CD4-positive, CD25-positive, alpha-beta regulatory T cell (primary cell): ENCODE measurements at places on chromosomes 3 and 15.

- DNase-seq, result no peak
These were observed 212.5 kb downstream of the UBE3A start for GRCh38 chr15:25226360-25226759.

GRCh38 chr15:87575896-87576473 is 680.6 kb downstream of the NTRK3 start:
- no peak for DNase-seq

DNA sequence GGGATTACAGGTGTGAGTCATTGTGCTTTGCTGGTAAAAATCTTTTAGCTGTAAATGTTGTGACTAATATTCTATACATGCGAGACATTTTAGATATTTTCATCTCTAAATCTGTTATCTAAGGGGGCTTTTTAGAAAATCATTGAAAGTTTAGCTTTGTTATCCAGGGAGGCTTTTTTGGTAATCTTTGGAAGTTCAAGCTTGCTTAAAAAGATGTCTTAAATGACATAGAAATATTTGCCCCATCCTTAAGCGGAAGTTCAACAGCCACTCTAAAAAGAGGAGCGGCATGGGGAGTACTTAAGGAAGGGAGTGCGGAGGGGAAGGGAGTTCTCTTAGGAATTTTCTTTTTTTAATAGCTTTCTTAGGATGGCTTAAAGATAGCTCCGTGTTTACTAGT is 26.1 kb downstream of the DNAJC13 start:
- DNase-seq, result no peak

- no peak for DNase-seq
These were observed 33.8 kb upstream of the ESYT3 start for GRCh38 chr3:138400651-138401070.

DNA sequence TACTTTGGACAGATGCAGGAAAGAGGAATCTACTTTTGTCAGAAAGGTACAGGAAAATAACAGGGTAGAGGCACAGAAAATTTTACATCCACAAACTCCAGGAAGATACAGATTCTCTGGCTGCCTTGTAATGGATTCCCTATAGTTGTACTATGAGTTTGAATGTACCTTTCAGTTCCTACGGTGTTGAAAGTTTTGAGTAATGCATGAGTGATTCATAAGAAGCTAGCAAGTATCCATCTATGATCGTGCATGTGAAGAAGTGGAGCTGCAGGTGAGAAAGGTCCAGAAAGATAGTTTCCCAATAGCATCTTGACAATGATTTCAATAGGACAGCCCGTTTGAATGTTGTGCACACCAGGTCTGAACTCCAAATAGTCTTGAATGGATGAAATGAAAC is 786.5 kb upstream of the ROBO1 start:
- DNase-seq, result no peak

- DNase-seq, result no peak
These were observed 230.9 kb downstream of the XXYLT1 start for GRCh38 chr3:195040094-195040493.

DNA sequence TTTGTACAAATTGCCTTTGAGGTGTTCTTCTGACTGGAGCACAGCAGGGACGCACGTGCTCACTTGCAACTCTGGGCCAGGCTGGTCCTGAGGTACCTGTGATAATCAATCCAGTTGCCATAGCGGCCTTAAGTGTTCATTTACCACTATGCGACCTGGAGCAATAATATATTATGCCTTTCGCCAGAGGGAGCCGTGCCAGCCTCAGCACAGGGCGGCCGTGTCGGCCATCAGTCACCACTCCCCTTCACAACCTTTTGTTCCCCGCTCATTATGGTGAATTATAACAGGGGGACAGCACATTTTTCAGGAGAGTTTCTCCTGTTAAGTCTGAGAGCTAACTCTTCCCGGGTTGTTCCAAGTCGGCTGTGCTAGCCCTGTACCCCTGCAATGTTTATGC is 289.7 kb downstream of the RORA start:
- no peak for DNase-seq

GRCh38 chr3:189563853-189564563 is 67.2 kb upstream of the TP63 start:
- DNase-seq, result no peak

DNA sequence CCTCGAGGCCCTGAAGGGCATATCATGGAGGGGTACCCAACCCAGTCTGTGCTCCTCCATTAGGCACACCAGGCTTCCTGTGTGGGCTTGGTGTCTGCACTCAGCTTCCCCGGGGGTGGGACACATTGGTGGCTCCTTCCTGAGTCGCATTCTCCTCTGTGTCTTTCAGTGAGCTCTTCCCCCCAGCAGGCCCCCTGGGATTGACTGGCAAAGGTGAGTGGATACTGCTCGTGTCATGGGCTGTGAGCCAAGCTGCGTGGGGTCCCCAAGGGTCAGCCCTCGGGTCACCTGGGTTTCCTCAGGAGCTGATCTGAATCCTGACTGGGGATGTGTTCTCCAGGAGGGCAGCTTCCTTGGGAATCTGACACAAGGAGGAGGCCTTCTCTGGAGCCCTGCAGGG is 231.0 kb downstream of the SNRPN start:
- no peak for DNase-seq

DNA sequence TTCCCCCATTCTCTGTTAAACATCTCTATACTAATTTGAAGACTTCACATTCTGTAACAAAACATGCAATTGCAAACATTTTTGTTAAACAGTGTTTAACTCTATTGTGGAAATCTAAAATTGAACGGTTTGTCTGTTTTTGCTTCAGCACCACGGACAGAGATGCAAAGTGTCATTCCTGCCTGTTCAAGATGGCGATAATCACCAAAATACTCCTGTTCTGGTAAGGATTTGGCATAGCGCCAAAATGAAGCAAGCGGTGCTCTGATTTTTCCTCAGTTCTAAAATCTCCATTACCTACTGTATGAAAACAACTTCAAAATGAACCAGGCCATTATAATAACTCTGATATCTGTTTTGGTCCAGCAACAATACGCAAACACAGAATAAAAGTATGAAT is 129.7 kb upstream of the TUSC7 start:
- DNase-seq, result no peak

GRCh38 chr3:197522881-197523441 is 32.8 kb downstream of the BDH1 start:
- no peak for DNase-seq

- DNase-seq, result peak; percentile 18
These were observed 401 bp downstream of the SEC11A start for GRCh38 chr15:84715441-84716035.

GRCh38 chr3:156024904-156025533 is 95.4 kb upstream of the KCNAB1 start:
- no peak for DNase-seq

DNA sequence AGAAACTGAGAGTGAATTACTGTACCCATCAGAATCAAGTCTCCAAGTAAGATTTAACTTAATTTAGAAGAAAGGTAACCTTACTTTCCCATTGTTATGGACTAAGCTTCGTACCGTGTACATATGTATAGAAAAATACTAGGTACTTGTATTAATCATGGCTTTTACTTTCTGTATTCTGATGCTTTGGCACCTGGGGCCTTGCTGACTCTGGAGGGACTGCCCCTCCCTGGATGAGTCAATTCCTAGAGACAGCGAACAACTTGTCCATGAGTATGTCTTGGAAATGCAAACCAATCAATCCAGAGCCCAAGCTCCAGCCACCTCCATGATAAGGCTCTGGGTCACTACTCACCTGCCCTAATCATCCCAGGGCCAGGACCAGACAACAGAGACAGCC is 50.0 kb upstream of the DGKG start:
- DNase-seq, result no peak

- no peak for DNase-seq
These were observed 93.7 kb downstream of the ZNF280D start for GRCh38 chr15:56639631-56640030.

DNA sequence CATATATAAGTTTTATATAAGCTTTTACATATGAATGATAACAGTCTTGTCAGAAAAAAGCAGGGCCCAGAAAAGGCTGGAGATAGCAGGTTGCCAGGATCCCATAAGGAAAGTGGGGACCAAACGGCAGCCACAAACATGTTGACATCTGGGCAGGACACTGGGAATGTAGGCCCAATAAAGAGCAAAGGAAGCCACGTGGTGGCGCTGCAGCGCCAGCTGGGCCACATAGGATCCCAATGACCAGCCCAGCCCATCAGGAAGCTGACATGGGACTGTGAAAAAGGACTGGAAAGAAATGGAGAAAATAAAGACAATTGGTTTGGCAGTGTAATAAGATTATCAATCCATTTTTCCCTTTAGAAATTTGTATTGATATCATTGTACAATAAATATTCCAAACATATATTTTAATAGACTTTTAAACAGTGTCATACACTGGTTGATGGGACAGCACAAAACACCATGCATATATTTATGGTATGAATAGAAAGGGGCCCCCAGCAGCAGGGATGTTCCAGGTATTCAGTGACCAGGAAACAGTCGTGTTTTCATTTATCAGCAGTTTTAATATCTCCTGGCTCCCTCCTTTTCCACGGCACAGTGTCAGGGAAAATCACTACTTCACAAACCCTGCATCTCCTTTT is 89.0 kb upstream of the STRIT1 start:
- DNase-seq, result no peak

- no peak for DNase-seq
These were observed 340.1 kb downstream of the RORA start for GRCh38 chr15:60889006-60889405.

- DNase-seq, result no peak
These were observed 21.7 kb downstream of the ARL14 start for GRCh38 chr3:160698599-160699195.
